Posterior vena cava (tissue), 2 donors: ENCODE measurements at places on chromosomes 6 and 20. TPM values are rescaled to one million over a fixed set of nuclear protein-coding genes. Genes with fewer than 3 reads are reported as not detected.
A peak's percentile ranks its signal among the peaks of the same experiment; 100 is the strongest.

The HLA-DRA gene
- total RNA-seq = 101 TPM

The SUPT3H gene
- 7.9 TPM for total RNA-seq

The SLC22A2 gene
- total RNA-seq = 0.43 TPM

The CST4 gene
- not detected for total RNA-seq

The PHF3 gene
- total RNA-seq = 44.8 TPM

The SUN5 gene
- total RNA-seq = not detected

The CDH4 gene
- total RNA-seq = 0.65 TPM

The DSN1 gene
- total RNA-seq = 7.1 TPM

The TFAP2D gene
- total RNA-seq = not detected

The MOCS1 gene
- 18.3 TPM for total RNA-seq

- no peak for DNase-seq
Measured at GRCh38 chr20:34987288-34988190, 31.9 kb downstream of the MYH7B start.

GRCh38 chr20:40503119-40503518 lies 185.9 kb downstream of the MAFB start:
- no peak for DNase-seq

DNA sequence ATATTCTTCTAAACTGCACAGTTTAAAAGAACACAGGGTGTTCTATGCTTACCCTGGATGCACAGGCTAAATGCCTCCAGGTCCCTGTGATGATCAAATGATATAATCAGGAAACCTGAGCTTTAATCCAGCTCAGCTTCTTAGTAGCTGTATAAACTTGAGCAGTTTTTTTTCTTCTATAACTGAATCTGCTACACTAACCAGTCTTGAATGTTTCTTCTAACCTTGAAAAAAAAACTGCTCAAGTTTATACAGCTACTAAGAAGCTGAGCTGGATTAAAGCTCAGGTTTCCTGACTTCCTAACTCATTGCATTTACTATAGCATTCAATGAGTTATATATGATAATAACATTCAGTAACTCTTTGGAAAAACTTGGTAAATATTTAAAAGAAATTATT lies 358.2 kb downstream of the CD109 start:
- DNase-seq = no peak

DNA sequence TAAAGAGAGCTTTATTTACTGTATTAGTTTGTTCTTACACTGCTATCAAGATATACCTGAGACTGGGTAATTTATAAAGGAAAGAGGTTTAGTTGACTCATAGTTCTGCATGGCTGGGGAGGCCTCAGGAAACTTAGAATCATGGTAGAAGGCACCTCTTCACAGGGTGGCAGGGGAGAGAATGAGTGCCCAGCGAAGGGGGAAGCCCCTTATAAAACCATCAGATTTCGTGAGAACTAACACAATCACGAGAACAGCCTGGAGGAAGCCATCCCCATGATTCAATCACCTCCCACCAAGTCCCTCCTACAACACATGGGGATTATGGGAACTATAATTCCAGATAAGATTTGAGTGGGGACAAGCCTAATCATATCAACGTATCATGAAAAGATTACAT lies 27.2 kb downstream of the ARID1B start:
- DNase-seq = no peak

DNA sequence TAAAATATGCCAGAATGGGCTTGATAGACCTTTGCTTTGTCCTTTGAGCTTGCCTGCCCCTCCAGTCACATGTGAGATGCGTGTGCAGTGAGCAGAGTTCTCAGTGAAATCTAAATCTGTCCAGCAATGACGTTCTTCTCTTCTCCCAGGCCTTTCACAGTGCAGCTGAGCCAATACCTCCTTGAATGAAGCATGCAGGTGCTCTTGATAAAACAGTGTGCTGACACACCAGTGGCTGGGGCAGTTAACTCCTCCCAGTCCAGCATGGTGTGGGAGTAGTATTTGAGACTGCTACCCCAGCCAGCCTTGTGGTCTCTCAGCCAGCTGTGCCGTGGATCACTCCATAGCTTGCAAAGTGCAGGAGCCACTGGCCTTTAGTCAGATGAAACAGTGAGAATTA lies 240.5 kb downstream of the FARS2 start:
- no peak for DNase-seq

DNA sequence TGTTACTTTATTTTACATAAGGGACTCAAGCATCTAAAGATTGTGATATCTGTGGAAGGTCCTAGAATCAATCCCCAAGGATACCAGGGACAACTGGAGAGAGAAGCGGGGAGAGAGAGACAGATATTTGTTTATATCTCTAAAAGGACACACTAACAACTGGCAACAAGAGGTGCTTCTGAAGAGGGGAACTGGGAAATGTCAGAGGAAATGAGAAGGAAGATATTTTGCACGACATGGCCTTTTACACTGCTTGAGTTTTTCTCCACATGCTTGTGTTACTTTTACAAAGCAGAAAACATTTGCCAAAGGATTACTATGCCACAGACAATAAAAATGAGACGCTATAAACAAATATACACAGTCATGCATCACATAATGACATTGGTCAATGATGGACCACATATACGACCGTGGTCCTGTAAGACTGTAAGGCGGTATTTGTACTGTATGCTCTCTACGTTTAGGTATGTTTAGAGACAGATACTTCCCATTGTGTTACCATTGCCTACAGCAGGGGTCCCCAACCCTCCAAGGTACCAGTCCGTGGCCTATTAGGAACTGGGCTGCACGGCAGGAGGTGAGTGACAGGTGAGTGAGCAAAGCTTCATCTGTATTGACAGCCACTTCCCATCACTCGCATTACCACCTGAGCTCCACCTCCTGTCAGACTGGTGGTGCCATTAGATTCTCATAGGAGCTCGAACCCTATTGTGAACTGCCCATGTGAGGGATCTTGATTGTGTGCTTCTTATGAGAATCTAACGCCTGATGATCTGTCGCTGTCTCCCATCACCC lies 64.6 kb upstream of the PTPN1 start:
- DNase-seq = no peak

GRCh38 chr6:32432050-32432450 lies 7.6 kb upstream of the HLA-DRA start:
- DNase-seq = no peak

- DNase-seq = no peak
Measured at GRCh38 chr6:34743625-34744293, 13.5 kb upstream of the SNRPC start.

DNA sequence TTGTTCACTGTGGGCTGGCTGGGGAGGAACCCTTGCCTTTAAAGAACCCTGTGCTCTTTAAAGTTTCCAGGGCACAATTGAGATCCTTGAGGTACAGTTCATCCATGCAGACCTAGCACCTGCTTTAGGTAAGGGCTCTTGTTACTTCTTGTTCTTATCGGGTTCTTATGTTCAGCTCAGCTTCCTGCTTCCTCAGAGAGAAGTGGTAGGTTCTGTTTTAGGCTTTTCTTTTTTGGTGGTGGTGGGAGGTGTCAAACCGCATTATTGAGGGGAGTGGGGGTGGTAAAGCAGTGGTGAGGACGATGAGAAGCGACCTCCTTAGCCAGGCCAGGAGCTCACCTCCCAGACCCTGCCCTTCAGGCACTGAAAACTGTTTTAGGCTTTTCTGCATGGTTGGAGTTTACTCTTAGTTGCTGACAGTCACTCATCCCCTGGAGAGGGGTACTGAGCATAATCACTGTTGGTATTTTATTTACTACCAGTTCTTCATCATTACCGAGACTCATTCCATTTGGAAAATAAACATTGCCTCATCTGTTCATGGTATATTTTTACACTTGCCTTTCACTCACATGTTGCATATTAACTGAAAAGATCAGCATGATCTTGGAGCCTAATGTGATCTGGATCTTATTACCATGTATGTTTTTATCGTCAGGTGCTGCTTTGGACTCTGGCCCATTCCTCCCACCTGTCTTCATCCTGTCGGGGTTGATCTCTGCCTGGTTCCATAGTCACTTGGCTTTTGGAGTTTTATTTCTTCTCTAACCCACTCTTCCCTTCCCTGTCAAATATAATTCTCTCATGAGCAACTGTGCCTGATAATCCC lies 35.4 kb downstream of the SLC16A10 start:
- DNase-seq = no peak

DNA sequence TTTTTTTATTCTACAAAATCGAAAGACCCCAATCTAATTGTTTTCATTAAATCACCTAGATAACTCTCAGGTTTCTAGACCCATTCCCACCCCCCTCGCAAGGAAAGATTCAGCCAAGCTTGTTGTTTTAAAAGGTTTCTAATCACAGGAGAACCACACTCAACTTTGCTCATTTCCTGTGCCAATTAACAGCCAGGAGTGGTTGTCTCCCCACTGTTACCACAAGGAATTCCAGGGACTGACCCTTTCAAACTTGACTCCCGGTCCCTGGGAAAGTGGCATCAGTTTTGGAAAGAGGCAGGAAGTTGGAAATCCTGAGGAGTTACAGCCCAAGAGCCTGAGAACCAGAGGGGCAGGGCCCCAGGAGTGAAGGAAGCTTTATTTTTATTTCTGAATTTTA lies 561.3 kb upstream of the JAG1 start:
- DNase-seq = no peak

DNA sequence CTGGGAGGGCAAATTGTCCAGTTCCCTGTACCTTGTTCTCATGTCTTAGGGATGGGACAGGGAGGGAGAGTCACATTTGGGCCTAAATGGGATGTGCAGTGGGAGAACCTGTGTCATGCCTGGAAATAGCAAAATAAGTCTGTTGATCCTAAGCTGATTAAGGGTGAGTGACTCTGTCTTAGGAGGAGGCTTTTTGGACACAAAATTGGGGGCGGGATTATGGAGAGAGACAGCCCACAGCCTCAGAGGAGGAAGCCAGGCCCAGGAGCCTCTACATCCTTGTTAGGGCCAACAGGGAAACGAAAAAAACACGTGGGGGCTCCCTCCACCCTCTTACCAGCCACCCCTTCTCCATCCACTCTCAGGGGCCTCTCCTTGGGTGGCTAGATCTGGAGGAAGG lies 2.2 kb downstream of the KCNB1 start:
- DNase-seq = no peak

DNA sequence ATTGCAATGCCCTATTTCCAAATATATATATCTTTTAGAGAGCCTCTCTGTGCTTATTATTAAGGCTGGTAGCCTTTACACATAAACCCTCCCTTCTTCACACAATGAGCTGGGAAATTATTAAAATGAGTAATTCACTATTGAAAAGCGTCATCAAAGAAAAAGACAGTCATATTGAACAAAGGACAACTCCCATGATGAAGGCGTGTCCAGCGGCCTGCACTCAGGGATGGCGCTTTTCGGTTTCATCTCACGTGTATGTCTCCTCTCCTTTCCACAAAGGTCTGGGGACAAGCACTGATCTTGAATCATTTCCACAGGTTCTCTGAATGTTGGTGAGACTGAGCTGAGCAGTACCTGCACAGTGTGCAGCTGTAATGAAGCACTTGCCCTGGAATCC lies 3.5 kb downstream of the SERPINB9 start:
- no peak for DNase-seq

DNA sequence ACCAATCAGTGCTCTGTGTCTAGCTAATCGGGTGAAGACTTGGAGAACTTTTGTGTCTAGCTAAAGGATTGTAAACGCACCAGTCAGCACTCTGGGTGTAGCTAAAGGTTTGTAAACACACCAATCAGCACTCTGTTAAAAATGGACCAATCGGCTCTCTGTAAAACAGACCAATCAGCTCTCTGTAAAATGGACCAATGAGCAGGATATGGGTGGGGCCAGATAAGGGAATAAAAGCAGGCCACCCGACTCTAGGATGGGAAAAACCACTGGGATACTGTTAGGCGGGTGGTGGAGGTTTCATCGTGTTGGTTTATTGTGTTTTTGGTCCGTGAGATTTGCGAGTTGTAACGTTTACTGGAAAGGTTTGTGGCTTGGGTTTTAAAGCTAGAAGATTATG lies 25.5 kb upstream of the GFOD1 start:
- DNase-seq = no peak

DNA sequence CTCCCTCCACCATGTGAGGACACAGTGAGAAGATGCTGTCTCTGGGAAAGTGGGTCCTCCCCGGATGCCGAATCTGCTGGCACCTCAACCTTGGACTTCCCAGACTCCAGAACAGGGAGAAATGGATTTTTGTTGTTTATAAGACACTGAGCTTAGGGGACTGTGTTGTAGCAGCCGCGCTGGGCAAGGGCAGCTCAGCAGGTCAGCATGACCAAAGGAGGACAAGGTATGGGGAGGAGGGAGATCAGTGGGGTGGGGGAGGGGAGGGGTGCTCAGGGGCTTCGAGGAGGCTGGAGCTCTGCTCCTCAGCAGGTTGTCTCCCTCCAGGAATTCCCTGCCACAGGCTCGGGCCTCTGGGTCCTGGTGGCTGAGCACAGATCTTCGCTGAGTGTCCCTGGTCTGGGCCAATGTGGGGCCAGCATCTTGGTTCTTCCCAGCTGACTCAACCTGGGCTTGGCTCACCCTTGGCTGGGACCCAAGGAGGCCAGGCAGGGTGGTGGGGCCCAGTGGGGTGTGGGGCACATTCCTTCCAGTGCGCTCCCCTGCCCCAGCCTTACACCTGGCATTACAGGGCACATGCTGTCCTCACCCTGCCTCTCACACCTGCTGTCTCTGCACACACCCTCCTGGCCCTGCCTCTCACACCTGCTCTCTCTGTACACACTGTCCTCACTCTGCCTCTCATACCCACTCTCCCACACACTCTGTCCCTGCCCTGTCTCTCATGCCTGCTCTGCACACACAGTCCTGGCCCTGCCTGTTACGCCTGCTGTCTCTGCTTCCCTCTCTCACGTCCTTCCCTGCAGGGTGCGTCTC lies 107.3 kb downstream of the SYCP2 start:
- DNase-seq = peak; percentile 72

GRCh38 chr20:10504994-10505730 lies 70.1 kb downstream of the SLX4IP start:
- no peak for DNase-seq

DNA sequence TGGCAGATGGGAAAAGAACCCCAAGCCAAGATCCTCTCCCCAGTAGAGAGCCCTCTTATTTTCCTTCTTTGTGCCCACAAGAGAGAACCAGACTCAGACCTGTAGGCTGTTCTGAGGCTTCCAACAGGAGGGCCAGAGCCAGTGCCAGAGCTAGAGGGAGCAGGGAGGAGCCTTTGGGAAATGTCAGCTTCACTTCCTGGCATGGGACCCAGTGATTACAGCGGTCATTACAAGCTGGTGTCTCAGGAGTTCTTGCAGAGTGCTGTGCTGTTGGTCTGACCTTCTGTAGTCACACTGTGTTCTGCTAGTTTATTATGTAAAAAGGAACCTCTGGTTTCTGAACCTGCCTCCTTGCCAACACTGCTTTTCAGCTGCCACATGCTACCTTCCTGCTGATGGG lies 38.9 kb downstream of the STK35 start:
- DNase-seq = peak; percentile 89

GRCh38 chr6:150276937-150277742 lies 91.7 kb upstream of the IYD start:
- no peak for DNase-seq

DNA sequence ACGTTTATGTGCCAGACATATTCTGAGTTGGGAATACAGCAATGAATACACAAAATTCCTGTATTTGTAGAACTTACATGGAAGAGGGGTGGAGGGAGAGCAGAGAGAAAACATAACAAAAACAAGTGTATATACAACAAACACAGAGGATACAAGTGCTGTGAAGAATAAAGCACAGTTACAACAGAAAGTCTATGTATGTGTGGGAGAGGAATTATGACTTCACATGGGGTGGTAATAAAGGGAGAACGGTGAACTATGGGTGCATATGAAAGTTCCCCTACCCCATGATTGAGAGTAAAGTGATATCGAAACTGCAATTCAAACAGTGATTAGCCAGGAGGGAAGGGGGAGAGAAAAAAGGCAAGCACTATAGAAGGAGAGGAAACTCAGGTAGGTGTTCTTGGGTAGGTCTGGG lies 24.6 kb downstream of the HBS1L start:
- DNase-seq = no peak

GRCh38 chr20:44087857-44088120 lies 99.2 kb downstream of the JPH2 start:
- DNase-seq = no peak
